ENCODE measurements at places on chromosomes 7 and 10.

DNA sequence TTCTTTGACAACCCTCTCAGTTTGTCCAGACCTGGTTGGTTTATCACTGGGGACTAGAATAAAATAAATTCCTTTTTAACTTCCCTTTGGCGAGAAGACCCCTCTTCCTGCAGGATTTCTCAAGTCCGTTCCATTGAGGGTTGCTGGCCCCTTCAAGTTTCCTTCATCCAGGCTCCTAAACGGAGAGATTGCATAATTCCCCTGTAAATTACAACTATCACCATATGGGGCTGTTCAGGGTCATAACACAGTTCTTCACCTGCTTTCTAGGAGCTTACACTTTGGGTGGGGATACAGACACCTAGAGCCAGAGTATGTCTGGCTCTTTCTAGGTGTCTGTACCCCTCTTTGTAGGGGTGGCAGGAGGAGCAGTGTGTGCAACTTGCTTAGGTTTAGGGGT is 3.3 kb upstream of the COPS6 start:
- no peak for DNase-seq

DNA sequence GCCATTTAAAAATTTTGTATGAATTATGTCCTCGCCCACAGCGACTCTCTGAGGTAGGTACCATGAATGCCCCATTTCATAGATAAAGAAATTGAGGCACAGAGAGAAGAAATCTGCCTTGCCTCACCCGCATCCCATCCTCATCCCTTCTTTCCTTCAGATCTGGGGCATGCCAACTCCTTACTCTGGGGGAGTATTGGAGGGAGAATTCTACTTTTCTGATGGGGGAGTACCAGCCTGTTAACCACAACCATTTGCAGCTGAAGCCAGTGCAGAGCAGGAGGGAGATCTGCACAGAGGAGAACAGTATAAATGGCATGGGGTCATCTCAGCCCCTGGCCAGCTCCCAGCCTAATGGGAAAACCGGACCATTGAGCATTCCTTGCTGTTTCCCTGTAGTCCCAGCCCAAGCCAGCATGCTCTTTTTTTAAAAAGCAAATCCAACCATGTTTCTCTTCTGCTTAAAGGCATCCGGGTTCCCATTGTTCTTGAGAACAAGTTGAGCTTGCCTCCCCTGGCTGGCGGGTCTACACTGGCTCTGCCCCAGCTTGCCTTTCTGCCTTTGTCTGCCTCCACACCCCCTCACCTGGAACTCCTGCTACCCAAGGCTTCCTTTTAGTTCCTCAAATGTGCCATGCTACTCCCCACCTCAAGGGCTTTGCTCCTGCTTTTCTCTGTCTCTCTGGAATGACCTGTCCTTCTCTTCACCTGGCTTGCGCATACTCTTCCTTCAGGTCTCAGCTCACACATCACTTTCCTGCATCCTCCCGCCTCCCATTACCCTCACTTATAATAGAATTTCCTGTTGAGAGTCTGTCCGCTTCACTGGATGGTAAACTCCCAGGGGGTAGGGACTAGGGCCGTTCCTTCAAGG is 8.8 kb upstream of the ZNF503 start:
- DNase-seq: no peak

DNA sequence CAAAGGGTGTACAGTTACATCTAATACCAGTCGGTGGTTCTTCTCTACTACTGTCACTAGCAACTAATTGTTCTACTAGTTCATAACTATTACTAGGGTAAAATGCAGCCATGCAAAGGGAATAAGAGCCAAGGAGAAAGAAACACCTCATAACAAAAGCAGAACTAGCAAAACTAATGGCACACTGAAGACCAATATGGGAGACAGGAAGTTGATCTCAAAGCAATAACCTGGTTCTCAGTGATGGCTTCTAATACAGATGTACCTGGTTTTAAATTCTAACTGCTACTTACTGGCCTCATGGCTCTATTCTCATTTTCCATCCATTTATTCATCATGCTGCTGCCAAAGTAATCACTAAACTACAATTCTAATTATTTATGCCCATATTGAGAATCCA is 170.3 kb downstream of the SEMA3E start:
- no peak for DNase-seq

- DNase-seq: no peak
These were observed 5.3 kb downstream of the BMI1 start for GRCh38 chr10:22326145-22326702.

- DNase-seq: no peak
These were observed 179.8 kb downstream of the ST7 start for GRCh38 chr7:117133125-117133524.
